ENCODE measurements at places on chromosomes 3 and 15.

GRCh38 chr3:194702545-194702944 lies 16.9 kb downstream of the FAM43A start:
- DNase-seq: no peak

DNA sequence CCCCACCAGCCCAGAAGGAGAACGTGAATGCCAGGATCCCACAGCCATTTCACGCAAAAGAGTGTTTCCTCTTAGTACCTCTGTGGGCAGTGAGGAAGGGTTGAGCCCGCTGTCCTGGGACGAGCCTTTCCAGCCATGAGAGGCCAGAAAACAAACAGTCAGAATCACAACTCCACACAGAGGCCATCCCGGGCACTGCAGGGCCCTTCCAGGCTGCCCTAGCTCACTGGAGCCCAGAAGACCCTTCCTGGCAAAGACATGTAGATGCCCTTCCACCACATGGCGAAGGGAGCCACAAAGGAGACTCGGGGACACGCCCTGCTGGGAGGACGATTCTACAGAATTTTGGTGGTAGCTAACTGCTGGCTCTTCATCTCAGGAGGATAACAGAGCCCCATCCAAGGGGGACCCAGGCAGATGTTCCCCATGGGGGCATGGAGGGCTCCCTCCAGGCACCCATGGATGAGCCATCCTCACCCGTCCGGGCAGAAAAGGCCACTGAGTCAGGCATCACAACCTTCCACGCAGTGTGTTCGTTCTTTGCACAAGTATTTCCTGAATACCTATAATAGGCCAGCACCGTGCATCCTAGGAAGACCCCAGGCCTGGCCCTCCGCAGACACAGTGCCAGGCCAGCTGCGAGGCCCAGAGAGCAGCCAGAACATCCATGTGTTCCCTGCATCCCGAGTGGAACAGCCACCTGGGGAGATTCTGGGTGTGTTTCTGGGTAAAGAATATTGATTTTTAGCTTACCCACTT lies 47.2 kb downstream of the SLC12A8 start:
- peak; percentile 40 for DNase-seq

- no peak for DNase-seq
These were observed 29.2 kb upstream of the TPRG1 start for GRCh38 chr3:189142527-189142926.

DNA sequence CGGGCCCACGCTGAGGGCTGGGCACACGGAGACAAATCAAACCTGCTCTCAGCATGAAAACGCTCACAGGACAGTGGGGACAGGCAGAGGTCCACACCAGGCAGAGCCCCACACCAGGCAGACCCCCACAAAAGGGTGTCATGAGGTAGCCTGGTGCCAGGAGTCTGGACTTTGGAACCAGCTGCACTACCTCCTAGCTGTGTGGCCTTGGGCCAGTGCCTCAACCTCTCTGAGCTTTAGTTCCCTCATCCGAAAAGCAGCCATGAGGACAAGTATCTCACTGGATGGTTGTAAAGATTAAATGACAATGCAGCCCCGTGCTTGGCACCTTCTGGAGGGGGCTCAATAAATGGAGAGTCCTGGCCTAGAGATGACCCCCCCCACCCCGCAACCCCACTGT lies 16.5 kb upstream of the CRABP1 start:
- no peak for DNase-seq

DNA sequence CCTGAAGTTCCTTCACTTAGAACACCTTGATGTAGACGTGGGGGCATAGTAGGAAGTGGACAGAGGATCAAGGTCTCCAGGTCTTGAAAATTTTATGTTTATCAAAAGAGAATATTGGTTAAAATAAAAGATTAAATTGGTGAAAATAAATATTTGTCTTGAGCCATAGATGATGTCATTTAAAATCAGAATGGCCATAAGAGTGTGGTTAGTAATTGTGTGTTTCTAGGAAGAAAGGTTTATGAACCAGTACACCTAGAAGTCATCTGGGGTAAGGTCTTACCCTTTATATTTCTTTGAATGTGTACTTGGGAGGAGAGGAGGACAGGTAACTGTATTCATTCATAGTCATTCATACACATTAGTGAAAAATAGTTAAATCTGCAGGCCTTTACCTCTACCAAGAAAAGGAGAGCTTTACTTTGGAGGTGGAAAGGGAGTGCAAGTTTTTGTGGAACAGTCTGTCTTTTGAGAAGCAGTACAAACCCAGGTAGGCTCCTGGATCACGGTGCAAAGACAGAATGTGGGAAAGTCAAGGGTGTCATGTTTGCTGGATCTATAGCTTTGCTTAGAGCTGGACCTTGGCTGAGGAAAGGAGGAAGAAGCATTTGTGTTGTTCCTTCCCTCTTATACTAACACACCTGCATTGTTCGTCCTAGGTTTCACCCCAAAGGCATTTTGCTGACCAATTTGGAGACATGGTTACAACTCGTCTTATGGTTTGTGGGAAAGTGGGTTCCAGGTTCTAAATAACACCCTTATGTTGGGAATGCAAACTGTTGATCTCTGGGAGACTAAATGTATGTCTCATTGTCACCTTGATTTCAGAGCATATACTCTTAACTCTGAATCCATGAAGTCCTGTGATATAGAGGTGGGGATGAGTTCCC lies 6.2 kb downstream of the SCAANT1 start:
- no peak for DNase-seq

DNA sequence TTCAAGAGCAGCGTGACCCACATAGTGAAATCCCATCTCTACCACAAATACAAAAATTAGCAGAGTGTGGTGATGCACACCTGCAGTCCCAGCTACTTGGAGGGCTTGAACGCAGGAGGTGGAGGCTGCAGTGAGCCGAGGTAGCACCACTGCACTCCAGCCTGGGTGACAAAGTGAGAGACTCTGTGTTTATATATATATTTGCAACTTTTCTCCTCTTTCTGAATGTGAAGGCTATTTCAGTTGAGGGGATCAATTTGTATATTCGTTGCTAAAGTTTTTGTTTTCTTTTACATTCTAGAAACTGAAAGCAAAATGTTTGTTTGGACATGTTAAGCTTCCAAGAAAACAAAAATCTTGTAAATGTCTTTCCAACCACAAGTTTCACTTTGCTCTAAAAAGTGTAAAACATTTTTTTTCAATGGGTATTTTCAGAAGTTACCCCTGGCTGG lies 29.8 kb upstream of the FAM98B start:
- no peak for DNase-seq

DNA sequence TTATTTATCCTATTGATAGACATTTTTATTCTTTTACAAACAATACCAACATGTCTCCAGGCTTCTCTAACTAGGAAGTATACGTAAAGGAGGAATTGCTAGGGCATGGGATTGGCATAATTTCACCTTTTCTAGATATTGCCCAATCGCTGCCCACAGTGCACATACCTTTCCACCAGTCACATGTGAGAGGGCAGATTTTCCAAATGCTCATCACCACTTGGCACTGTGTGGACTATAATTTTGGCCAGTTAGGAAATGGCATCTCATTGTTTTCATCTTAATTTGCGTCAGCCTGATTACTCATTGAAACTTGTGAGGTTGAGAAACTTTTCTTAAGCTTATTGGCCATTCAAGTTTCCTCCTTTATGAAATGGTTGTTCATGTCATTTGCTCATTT lies 57.4 kb upstream of the POLR2M start:
- peak; percentile 32 for DNase-seq

- no peak for DNase-seq
These were observed 218.5 kb upstream of the CNTN3 start for GRCh38 chr3:74832925-74833324.

DNA sequence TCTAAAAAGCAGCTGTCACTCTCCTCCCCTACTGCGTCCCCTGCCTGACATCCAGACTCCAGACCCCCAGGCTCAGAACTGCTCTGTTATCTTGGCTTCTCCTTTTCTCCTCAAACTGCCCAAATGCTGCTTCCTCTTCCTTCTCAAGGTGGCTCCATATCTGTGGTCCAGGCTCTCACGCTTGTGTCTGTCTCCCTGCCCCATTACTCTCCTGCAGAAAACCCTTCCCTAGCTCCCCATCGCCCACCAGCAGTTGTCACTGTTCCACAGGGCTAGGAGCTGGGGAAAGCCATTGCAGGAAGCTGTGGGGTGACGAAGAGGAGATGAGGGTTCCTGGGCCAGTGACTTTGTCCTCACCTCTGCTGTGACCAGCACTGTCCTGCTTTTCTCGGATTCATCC lies 30.7 kb upstream of the CGNL1 start:
- no peak for DNase-seq

DNA sequence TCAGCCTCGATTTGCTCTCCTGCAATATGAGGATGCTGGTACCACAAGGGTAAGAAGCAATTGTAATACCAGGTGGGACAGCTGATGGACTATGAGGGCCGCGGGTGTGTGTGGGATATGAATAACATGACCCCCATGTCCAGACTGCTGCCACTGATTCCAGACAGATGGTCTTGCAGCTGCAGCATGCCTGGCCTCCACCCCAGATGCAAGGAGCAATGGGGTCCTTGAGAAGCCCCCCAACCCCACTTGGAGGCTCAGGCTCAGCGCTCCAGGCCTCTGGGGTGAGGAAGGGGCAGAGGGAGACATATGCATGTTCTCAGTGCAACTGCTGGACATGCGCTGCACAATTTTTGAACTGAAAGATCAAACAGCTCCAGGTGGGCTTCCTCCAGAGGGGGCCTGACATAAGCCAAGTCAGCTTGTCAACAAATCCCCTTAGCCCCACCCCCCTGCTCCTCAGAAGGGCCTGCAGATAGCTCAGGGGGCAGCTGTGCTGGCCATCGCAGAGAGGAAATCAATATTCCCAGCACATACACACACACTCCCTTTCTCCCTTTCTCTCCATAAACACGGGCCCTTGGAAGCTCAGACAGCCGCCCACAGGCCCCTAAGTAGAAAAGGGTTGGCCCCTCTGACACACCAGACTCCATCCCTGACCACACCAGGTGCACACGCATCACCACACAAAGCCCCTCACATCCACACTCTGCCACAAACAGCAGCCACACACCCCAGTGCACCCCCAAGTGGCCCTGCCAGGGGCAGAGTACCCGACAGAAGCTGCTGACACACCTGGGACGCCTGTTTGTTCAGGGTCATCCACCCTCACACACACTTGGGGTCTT lies 107.0 kb downstream of the IQSEC1 start:
- no peak for DNase-seq

- no peak for DNase-seq
These were observed 105.0 kb upstream of the ICE2 start for GRCh38 chr15:60583946-60584345.

- DNase-seq: no peak
These were observed 64.0 kb downstream of the SLC6A1 start for GRCh38 chr3:11056531-11057050.

DNA sequence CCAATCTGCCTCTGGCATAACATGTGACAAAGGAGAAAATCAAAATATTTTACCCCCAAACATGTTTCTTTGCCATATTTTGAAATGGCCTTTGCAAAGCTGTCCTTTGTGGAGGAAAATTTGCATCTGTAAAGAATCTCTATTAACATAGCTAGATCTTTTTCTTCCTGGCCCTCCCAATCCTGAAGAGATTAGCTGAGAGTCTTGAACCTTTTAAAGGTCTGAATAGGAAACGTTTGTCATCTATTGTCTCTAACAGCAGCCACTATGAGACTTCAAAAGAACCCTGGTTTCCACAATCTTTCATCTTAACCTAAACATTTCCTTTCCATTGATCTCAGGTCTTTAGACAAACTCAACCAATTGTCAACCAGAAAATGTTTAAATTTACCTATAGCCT lies 520.9 kb upstream of the TGFBR2 start:
- DNase-seq: no peak

DNA sequence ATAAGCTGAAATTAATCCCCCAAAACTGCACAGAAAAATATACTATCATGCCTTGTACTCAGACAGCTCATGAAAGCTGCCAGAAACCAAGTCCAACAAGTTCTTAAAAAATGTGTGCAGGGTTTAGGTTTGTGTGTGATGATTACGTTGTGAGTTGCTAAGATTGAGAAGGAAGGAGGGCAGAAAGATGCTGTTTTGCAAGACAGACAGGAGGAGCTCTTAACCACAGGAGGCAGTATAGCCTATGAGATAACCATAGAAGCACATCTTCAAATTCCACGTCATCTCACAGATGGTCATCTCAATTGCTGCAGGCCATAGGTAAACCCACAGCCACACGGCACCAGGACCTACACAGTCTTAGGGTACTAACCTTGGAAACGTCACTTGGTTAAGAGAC lies 191.9 kb downstream of the STT3B start:
- DNase-seq: peak; percentile 13

DNA sequence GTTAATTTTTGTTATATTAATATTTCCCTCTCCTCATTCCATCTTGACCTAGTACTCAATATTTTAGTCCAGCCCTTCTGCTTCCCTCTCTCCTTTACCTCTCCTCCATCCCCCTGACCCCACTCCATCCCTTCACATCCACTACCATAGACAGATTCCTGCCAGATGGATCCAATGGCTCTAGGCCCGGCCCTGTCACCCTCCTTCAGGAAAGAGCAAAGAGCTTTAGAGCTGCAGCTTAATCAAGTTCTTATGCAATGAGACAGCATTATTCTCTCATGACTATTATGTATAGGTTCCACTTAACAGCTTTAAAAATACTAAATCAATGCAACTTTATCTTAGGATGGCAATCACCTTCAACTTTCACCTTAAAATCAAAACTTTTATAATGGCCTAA lies 200.7 kb upstream of the TTC14 start:
- peak; percentile 27 for DNase-seq

Measured in fibroblast of lung (primary cell).